ENCODE measurements at places on chromosomes 12 and 14.

- DNase-seq: no peak
These were observed 694 bp upstream of the DIABLO start for GRCh38 chr12:122226366-122227125.

GRCh38 chr12:93676408-93677194 lies 574 bp upstream of the CRADD start:
- no peak for DNase-seq

GRCh38 chr14:55351111-55351510 lies 60.5 kb downstream of the ATG14 start:
- DNase-seq: no peak

DNA sequence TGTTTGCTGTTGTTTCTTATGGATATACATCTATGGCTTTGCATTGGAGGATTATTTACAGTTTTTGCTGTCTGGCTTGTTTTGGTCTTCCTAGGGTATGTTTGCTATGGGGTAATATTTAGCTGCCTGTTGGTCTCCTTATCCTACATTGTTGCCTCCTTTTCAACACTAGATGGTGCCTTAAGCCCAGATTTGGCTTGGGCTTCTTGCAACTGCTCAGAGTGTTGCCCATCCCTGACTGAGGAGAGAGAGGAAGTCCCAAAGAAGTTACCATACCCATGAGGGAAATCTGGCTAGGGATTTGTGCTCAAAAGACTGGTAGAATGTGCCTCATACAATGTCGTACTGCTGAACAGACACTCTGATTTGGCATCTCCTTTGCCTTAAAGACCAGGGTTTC lies 94.6 kb upstream of the MUCL1 start:
- DNase-seq: no peak

DNA sequence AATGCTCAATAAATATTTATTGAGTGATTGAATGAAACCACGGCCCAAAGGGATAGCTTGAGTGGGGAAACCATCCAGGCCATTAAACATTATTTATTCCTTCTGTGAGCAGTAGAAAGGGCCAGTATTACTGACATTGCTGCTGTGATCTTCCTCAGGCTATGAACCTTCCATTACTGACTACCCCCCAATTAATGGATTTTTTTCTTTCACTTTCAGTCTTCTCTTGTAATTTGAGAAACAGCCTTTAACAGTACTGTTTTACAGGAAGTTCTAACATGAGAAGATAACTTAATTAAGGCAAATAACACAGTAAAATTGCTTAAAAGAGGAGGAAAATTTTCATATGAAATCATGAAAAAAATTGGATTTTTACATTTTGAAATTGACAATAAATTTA lies 629.5 kb downstream of the TRHDE start:
- DNase-seq: no peak

DNA sequence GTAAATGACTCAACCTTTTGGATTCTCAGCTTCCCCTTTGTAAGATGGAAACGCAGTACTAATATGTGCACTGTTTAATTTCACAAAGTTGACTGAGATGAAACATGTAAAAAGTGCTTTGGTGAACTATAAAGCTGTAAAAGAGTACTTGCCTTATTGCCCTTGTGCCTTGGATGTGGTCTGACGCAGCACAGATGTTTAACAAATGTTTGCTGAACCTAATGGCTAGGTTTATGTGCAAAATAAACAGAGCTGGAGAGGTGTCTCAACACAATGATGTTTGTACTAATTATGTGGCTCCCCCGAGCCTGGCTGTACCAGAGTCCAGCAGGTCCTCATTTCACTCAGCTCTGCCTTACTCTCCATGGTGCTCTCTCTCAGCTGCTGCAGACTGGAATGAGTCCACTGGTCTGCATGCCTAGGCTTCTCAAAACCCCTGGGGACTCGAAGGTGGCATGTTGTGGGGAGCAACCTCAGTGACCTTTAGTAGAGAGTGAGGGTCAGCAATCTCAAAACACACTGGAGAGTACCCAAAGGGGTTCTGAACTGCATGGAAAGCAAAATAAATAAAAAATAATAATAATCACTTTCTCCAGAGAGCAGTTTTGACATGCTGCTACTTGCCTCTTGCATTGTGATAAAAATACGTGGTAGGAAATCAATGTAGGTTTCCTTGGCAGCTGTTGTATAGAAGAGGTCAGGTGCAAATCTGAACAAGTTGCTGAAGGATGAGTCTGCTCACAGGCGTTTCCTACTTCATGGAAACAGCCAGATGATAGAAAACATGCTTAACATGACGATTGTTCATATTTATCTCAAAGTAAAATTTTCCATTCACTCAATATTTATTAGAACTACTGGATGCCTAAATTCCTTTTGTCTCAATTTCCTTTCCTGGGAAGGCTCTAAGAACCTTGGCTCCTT lies 8.5 kb upstream of the AMIGO2 start:
- DNase-seq: no peak

DNA sequence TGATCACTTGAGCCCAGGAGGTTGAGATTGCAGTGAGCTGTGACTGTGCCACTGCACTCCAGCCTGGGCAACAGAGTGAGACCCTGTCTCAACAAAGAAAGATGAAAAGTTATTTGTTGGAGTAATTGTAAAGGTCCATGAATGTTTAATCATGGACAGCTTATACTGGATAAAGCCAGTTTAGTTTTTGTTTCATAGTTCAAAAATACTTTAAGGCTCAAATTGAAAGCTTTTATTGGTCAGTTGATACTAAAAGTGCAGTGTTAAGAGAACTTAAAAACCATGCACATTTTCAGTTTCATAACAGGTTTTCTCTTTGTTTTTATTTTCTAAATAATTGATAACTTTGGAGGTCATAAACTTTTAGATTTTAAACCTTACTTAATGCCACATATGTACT lies 108.4 kb downstream of the MON2 start:
- no peak for DNase-seq

DNA sequence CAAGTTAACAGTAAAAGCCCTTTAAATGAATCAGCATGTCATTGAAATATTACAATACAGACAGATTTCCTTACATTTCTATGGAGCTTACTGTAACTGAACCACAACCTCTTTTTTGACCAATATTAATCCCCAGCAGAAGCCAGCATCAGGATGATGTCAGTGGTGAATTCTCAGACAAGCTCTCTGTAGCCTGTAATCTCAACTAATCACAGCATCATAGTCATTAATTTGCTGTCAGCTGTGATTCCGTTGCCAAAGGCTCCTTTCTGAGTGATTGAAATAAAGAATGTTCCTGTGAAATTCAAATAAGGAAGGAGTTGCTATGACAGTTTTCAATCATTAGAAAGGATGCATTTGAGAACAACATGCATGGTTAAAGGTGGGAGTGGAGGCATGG lies 323.1 kb downstream of the PDZRN4 start:
- no peak for DNase-seq

GRCh38 chr12:116244474-116245090 lies 32.9 kb downstream of the MED13L start:
- DNase-seq: no peak

DNA sequence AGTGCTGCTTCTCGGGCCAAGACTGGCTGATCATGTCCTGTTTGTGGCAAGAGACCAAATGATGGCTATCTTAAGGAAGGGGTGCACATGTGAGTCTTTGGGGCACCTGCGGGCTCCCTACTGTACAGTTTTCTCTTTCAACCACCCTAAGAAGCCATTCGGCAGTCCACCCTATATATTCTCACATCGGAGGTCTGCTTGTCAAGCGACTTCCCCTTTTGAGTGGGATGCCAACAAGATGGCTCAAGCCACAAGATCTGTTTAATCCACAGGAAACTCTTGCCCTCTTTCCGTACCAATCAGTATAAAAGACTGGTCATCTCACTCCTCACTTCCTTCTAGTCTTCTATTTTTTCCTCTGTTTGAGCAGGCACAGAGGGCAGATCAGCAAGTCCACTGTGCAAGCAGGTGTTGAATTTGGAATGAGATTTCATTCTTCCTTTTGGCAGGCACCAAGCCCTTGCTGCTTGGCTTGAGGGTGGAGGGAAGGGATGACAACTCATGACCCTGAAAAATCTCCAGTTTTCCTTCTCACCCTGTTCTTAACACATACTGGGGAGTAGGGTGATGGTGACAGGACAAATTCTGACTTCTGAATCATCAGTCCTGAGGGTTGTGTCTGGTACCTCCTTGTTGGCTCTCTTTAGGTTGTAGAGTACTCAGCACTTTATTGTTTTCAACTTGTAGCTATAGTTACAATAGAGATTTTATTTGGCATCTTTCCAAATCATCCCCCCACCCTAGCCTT lies 17.6 kb downstream of the LACRT start:
- no peak for DNase-seq

GRCh38 chr12:90028635-90029051 lies 320.0 kb upstream of the ATP2B1 start:
- DNase-seq: no peak

- peak; percentile 72 for DNase-seq
These were observed 37.2 kb downstream of the BEGAIN start for GRCh38 chr14:100549834-100550625.

- DNase-seq: no peak
These were observed 2.5 kb upstream of the TBX5 start for GRCh38 chr12:114408471-114408885.

DNA sequence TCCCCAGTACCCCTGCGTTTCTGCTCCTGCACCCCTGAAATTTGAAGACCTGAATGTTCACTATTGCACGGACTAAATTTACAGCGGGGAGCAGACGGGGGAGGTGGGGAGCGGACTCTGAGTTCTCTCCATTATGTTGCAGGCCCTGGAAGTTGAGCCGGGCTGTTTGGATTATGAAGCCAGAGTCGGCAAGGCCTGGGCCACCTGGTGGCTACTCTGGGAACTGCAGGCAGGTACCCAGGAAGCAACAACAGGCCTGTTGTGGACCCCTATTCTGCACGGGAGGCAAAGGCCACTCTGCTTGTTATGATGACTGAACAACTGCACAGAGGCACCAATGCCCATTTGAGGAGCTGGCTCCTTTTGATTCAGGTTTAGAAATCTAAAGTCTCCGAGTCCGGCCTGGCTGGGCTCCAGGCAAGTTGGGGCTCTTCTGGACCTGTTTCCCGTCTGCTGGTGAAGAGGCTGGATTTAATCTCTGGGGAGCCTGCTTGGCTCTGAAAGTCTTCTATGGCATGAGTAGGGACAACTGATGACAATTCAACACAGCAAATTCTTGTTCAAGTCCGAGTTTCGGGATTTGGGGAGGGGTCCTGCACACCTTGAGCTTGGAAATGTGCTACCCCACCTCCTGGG lies 34.1 kb upstream of the FAM181A start:
- DNase-seq: peak; percentile 14

DNA sequence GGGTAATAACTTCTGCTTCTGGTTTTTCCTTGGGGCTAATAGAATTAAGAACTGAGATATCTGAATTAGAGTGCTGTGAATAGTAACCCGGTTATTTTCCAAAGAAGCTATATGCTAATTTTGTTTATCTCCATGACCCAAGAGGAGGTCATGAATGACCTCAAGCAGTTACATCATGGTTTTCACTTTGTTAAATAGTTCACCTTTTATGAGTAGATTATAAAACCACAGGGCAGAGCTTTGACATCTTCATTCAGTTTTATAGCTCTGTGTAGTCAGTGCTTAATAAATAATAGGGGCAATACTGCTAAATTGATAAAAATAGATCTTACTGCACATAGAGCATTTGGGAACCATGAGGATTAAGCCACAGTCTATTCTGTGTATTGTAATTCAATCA lies 462.2 kb downstream of the LRIG3 start:
- DNase-seq: no peak

DNA sequence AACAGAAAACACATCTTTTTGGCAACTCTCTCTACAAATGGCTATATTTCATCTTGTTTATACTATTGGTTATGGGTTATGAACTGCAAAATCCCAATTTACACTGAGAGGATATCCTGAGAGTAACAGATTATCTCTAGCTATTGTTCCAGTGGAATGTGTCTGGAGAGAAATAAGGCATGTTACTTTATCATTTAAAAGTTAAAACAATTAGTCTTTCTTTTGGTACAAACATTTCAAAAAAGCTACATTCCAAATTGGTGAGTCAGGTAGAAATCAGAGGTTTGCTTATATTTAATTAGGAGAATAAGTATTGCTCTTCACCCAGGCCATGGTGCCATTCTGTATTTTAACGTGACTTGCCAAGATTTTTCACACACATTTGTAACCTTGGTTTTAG lies 411.6 kb downstream of the CCER1 start:
- no peak for DNase-seq

GRCh38 chr12:57188090-57188425 lies 28.5 kb upstream of the NXPH4 start:
- no peak for DNase-seq

DNA sequence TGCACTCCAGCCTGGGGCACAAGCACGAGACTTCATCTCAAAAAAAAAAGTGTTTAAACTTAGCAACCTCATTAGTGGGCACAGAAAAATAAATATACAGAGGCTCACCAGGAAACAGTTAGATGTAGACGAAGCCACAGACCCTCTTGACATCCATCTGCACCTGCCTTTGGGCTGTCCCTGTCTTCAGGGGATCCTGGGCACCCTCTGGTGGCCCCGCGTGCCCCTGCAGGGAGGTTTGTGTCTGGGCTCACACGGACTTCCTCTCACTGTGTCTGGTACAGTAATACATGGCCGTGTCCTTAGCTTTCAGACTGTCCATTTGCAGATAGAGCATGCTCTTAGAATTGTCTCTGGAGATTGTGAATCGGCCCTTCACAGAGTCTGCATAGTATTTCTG lies 916.5 kb downstream of the TMEM121 start:
- DNase-seq: no peak

- DNase-seq: no peak
These were observed 8.1 kb upstream of the NAA30 start for GRCh38 chr14:57382283-57382682.

DNA sequence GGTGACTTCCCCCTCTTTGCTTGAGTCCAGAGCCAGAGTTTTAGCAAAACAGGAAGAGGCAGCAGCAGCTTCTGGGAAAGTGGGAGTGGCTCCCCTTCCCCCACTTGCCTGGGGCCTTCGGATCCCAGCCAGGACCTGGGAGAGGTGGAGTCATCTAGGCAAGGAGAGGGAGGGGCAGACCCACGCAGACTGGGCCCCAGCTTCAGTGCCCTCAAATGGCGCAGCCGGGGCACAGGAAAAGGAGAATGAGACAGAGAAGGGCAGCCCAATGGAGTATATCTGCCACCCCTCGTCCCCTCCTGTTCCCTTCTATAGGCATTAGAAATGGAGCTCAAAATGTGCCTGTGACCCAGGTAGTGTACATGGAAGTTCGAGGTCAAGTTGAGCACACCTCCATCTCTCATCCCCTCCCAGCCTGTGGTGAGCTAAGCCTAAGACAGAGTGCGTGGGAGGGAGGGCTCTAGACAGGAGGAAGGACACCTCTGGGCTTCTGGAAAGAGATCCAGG lies 9.3 kb upstream of the HDAC7 start:
- DNase-seq: no peak

Measured in substantia nigra (tissue), 51 donors.